ENCODE measurements at places on chromosomes 4 and X. TPM values are rescaled to one million over a fixed set of nuclear protein-coding genes. Genes with fewer than 3 reads are reported as not detected.

Gene MAP3K15
- not detected for total RNA-seq

Gene GALNT7
- total RNA-seq: 7.9 TPM

Gene AMOT
- total RNA-seq: 13.0 TPM

Gene LDB2
- 8.0 TPM for total RNA-seq

Gene SPANXD
- total RNA-seq: not detected

Gene NDP
- total RNA-seq: not detected

Gene UXT
- 127 TPM for total RNA-seq

Gene LRCH2
- total RNA-seq: 0.42 TPM

Gene HPSE
- 9.7 TPM for total RNA-seq

Gene G3BP2
- total RNA-seq: 62.0 TPM

Gene TEX13D
- not detected for total RNA-seq

Gene P2RY8
- total RNA-seq: 0.25 TPM

Gene INTS6L
- 9.2 TPM for total RNA-seq

Gene RNF212
- 2.4 TPM for total RNA-seq

Gene CENPE
- 2.3 TPM for total RNA-seq

Gene DNAJB14
- 19.8 TPM for total RNA-seq

Gene SPANXA2
- not detected for total RNA-seq

Gene TAPT1
- 15.3 TPM for total RNA-seq

Gene ENOX2
- total RNA-seq: 10.8 TPM

Gene UGT2B11
- total RNA-seq: not detected

Gene KIAA1210
- 0.05 TPM for total RNA-seq

Gene SRPK3
- total RNA-seq: 3.1 TPM

Gene CLDN34
- total RNA-seq: not detected

Gene ENAM
- total RNA-seq: not detected

Gene EVC
- 23.0 TPM for total RNA-seq
